ENCODE measurements at places on chromosomes 7 and 10. TPM values are rescaled to one million over a fixed set of nuclear protein-coding genes. Genes with fewer than 3 reads are reported as not detected.

Gene SPDYE2
- 8.5 TPM for polyA plus RNA-seq

Gene PNLIPRP1
- not detected for polyA plus RNA-seq

Gene SMNDC1
- 24.9 TPM for polyA plus RNA-seq

Gene RASSF4
- polyA plus RNA-seq: 70.7 TPM

Gene PNPLA8
- polyA plus RNA-seq: 21.3 TPM

Gene CARD11
- polyA plus RNA-seq: not detected

Gene SH2B2
- 13.1 TPM for polyA plus RNA-seq

Gene LRRC4
- polyA plus RNA-seq: 2.9 TPM

Gene ZNF425
- 11.3 TPM for polyA plus RNA-seq

Gene TFR2
- not detected for polyA plus RNA-seq

Gene NKX2-3
- polyA plus RNA-seq: not detected

Gene CNPY1
- not detected for polyA plus RNA-seq

Gene CYP3A4
- not detected for polyA plus RNA-seq
